Activated CD8-positive, alpha-beta memory T cell treated with anti-CD3 and anti-CD28 coated beads for 24 hours (primary cell): ENCODE measurements at places on chromosomes 2 and 18.

GRCh38 chr2:210288408-210288807, 26.6 kb downstream of the MYL1 start:
- no peak for DNase-seq

- peak; percentile 87 for DNase-seq
Observed at GRCh38 chr2:96470636-96471035, 34.5 kb downstream of the NEURL3 start.

- no peak for DNase-seq
Observed at GRCh38 chr2:98374286-98374685, 28.0 kb downstream of the CNGA3 start.

- no peak for DNase-seq
Observed at GRCh38 chr2:41602341-41602740, 445.5 kb upstream of the PKDCC start.

- no peak for DNase-seq
Observed at GRCh38 chr18:45413180-45413836, 202.0 kb upstream of the SLC14A2 start.

DNA sequence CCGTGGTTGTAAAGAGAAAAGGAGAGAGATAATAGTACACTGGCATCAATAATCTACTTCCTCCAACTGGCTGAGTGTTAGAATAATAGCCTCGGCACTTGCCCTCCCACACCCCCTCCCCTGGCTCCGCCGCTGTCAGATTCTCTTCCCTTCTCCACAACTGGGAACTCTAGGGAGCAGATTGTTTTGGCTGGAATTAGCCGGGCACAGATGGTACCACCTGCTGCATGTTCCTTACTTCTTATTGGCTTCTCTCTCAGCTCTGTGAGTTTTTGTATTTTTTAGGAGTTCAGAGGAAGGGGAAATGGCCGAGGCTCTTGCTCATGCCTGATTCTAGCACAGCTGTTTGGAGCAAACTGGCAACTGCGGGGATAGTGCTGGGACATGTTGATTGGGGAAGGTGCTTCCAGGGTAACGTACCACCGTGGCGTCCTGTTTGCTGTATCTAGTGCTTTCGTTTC, 140.0 kb downstream of the ZEB2 start:
- no peak for DNase-seq
